Upper lobe of right lung (tissue), 1 donor: ENCODE measurements at places on chromosomes 2 and 18.

GRCh38 chr2:11100130-11100529 lies 55.1 kb upstream of the SLC66A3 start:
- DNase-seq = peak; percentile 25

GRCh38 chr2:196478588-196478987 lies 160.9 kb upstream of the CCDC150 start:
- no peak for DNase-seq

GRCh38 chr2:9463698-9464034 lies 10.7 kb upstream of the IAH1 start:
- DNase-seq = no peak

DNA sequence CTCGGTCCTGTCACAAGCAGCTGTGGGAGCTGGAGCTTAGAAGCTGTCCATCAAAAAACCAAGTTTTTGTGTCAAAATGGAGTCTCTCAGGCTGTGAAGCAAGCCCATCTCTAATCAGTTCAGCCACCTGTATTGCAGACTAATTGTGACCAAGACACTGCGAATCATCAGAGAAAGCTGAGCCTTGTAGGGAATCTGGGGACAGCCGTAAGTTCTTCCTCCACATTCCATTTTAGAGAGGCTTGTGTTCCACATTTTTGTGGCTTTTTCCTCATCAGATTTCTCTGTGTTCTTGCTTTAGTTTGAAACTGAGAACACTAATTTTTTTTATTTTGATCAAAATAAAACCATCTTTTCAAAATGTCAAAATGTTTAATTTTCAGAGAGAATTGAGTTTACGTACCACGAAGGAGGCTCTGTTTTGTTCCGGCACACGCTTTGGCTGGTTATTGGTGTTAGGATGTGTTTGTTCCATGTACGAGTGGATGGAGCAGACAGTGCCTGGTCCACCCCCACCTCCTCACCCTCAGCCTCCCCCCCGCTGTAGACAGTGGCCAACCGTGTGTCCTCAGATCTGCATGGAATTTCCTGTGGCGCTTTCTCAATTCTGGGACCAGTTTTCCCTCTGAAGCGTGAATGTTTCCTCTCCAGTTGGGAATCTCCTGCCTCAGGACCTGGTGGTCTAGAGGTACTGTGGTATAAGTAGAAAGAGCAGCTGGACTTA lies 140.8 kb downstream of the AGAP1 start:
- DNase-seq = no peak

- DNase-seq = no peak
These were observed 130.2 kb upstream of the ACVR2A start for GRCh38 chr2:147714582-147714981.

GRCh38 chr2:45458909-45459563 lies 152.0 kb downstream of the SRBD1 start:
- no peak for DNase-seq

- DNase-seq = no peak
These were observed 192.9 kb downstream of the TFCP2L1 start for GRCh38 chr2:121092095-121092494.

DNA sequence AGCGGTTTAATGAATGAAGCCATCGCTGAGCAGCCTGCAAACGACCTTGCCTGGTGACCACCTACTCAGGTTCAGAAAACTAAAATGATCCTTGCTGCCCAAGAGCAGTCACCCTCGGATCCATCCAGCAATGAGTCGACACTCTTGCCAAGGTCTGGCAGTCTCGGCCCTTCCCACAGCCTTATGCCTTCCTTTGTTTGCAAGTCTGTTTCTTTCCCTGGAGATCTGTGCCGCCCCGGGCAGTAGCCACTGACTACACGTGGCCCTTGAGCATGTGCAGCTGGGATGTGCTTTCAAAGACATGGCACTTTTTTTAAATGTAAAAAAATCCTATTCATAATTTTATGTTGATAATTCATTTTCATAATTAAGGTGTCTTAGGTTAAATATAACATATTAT lies 37.2 kb upstream of the SLC35G4 start:
- no peak for DNase-seq
